ENCODE measurements at places on chromosomes 5 and 9.

DNA sequence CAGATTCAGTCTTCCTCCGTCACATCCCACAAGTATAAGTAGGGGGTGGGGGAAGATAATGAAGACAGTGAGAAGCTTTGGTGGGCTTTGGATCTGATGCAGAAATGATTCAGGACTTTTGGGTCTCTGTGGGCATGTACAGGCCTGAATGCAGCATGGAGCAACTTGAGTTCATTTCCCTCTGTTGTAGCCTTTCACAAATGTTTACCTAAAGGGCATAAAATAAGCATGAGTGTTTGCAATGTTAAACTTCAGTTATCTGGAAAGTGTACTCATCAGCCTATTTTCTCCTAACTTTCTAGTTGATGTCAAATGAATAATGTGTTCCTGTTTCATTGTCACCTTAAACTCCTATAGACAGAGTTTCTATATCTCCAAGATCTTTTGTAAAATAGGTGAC is 39.3 kb downstream of the GARNL3 start:
- no peak for DNase-seq

DNA sequence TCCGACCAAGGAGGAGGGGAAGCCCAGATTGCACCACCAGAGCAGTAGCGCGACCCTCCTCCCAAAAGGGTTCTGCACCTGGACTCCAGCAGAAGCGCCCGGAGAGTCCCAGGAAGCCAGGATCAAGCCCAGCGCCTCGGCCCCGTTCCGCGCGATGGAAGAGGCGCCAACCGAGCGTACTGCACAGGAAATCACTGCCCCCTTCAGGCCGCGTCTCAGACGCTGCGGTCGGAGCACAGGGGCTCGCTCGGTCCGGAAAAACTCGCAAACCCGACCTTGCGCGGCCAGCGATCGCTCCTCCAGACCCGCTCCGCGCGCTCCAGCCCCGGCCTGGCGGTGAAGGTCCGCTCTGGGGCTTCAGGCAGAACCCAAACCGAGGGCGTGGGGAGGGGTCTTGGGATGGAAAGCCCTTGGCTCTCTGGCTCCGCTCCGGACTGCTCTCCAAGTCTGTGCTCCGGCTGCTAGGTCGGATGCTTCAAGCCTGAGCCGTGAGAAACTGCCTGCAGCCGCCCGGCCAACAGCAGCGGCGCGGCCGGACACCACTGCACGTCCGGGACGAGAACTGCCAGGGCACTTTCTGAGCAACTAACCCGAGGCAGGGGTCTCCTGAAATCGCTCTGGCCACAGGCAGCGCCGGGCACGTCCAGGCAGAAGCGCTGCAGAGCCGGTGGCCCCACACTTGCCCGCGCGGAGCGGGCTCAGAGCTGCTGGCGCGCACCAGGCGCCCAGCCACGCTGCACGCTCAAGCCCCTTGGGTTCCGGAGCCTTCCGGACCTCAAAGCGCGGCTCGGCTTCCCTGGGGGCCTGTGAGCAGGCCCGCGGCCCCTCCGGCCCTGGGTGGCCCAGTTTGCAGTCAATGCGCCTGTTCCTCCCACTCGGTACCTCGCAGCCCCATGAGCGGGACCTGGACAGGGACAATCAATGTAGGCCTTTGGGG is 1.3 kb downstream of the GABBR2 start:
- DNase-seq, result peak; percentile 86

DNA sequence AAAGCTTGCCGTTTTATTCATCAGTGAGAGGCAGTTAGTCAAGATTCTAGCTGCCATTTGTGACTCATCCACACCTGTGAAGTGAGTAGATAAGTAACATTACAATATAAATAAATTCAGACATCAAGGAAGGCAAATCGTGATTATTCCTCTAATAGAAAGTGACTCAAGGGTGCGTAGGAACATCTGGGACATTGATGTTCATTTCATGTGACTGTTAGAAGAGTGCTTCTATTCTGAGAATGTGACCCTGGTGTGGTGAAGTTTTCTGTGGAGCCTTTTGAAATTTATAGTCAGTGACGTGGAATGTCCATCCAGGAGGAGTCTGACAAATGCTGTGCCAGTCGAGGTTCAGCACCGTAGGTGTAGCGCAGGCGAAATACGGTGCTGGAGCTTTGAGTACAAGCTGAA is 48.4 kb upstream of the FAM240B start:
- no peak for DNase-seq

- DNase-seq, result no peak
Measured at GRCh38 chr5:149759563-149759962, 29.5 kb downstream of the PPARGC1B start.

DNA sequence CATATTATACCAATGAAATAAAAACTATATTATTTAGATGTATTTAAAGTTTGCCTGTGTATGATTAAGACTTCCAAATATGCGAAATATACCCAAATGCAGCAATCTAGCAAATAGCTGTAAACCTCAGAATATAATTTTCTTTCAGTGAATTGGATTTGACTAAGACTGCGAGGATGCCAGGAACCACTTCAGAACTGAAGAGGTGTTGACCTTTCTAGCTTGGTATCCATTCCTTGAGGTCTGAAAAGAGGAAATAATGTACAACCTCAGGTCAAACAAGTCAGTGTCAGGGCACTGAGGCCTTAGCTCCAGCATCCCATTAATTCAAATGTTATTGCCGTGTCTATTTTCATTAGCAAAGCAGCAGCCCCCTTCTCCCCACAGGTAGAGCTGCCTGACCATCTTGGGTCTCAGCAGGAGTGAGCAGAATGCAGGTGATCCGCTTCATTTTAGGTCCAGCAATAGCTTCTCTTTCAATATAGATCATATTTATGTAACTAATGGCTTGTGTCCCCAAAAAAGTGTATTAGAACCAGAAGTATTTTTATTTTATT is 100.0 kb downstream of the KIAA1958 start:
- DNase-seq, result no peak

DNA sequence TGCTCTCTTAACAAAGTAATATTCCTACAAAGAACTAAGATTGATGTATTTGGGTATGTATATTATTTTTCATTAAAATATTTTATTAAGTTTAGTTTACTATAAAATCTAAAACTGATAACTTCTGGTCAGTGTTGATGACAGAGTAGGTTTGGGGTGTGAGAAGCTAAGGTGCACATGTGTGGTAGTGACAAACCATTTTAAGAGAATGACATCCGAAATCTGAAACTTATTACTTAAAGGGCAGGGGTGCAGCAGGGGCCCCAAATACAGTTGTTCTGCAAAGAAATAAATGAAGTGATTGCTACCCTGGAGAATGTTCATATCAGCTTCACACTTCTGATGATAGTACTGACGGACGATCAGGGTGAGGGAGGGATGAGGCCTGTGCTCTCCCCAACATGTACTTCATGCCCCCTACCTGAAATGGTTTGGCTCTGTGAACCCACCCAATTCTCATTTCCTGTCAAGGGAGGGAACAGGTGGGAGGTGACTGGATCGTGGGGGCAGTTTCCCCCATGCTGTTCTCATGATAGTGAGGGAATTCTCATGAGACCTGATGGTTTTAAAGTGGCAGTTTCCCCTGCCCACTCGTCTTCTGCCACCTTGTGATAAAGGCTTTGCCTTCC is 125.3 kb upstream of the RFX3 start:
- no peak for DNase-seq

DNA sequence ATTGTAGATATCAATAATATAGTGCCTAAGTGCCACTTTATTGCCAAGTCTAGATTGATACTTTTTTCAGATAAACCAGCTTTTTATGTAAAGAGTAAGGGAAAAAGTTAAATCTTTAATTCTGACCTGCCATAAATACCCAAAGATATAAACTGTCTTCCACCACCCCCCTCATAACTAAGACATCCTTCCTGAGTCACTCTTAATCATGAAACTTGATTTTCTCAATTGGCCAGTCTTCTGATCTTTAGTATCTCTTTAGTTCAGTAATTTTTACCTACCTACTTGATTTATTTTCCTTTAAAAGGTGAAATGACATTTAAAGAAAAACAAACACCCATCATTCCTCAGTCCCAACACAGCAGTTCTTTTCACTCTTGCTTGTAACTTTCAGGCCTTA is 21.8 kb downstream of the C5orf22 start:
- no peak for DNase-seq

- DNase-seq, result no peak
Measured at GRCh38 chr5:173972607-173972924, 16.4 kb upstream of the C5orf47 start.

- DNase-seq, result peak; percentile 32
Measured at GRCh38 chr5:24110004-24110615, 534.7 kb downstream of the CDH10 start.

- DNase-seq, result no peak
Measured at GRCh38 chr5:15885156-15885555, 294.4 kb downstream of the MARCHF11 start.

- DNase-seq, result no peak
Measured at GRCh38 chr5:42898760-42899159, 87.1 kb upstream of the SELENOP start.

DNA sequence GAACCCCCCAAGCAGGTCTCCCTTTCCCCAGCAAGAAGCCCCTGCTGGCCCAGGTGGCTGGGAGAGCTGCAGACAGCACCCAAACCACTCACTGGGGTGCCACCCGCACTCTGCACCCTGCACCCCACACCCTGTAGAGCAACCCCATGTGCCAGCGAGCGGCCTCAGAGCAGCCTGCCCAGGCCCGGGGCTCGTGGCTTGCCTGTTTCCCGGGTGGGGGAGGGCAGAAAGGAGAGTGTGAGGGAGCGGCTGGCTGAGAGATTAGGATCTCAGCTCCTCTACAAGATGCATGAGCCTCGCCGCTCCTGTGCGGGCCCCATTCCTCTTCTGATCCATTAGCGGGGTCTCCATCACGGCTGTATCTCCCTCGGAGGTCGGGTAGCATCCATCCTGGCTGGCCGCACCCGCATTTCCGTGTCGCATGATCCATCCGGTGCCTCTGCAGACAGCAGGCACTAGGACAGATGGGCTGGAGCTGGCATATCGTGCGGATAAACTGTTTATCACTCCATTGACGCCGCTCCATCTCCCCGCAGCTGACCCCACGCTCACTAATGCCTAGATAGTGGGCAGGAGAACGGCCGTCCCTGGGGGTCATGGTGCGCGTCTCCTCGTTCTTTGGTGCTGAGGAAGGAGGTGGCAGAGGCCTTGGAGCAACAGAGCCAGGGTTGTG is 54.4 kb downstream of the MRPL36 start:
- no peak for DNase-seq

GRCh38 chr5:151523335-151523734 is 67.8 kb downstream of the FAT2 start:
- peak; percentile 49 for DNase-seq

GRCh38 chr9:7976856-7977255 is 177.3 kb upstream of the DMAC1 start:
- no peak for DNase-seq

- no peak for DNase-seq
Measured at GRCh38 chr5:132228241-132229035, 785 bp upstream of the P4HA2 start.

- DNase-seq, result no peak
Measured at GRCh38 chr5:159338118-159338517, 7.8 kb upstream of the IL12B start.

GRCh38 chr5:97406946-97407676 is 224.1 kb upstream of the RIOK2 start:
- DNase-seq, result no peak

DNA sequence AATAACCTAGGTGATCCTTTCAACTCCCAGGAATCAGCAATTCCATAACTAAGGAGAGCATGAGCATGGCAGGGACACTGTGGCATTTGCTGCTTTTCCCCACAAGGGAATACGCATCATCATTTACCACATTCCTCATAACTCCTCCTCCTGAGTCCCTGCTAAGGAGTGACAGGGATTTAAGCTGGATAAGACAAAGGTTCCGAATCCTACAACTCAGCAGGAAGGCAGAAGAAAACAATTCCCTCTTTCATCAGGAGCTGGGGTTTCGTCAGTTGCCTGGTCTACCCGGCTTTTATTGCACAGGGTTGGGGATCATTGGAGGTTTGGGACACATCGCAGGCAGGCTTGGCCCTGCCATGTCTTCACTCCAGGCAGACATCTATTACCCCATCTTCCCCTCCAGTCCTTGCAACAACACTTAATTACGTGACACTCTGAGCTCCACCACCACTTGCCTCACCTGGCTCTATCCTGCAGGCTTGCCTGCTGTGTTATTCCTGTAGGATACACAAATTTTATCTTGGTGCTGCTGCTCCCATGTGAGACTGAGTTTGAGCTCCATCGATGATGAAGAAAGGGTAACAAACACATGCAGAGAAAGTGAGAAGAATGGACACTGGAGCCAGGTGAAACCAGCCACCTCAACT is 563.0 kb upstream of the KLF4 start:
- DNase-seq, result no peak

- no peak for DNase-seq
Measured at GRCh38 chr5:101720033-101720432, 576.1 kb downstream of the SLCO4C1 start.

GRCh38 chr5:69450116-69450515 is 35.2 kb downstream of the MARVELD2 start:
- DNase-seq, result no peak

GRCh38 chr5:64644831-64645230 is 45.5 kb upstream of the SHISAL2B start:
- no peak for DNase-seq

- DNase-seq, result peak; percentile 71
Measured at GRCh38 chr5:95986937-95987520, 25.4 kb upstream of the ELL2 start.

DNA sequence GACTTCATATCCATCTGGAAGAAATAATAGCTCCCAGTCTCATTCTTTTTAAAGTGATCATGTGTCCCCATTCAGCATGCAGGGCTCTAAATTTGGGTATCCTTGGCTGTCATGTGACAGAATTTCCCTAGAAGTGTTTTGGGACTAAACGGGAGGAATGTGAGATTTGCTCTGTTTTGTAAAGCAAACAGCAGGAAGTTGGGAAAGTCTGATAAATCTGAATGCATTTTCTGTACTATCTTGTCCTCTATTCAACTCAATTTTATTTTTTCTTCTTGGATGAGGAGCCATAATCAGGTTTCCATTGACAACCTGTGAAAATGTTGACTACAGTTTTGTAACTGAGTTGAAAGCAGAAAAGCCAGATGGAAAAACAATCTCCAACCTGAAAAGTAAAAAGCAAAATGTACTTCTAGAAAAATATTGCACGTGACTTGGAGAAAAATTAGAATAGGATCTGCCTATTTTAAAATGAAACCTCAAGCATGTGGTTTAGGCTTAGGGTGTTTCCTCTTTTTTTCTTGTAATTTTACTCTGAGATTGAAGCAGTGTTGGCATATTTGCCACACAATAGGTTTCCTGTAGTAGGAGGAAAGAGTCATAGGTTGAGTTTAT is 76.2 kb upstream of the IL6ST start:
- DNase-seq, result no peak

DNA sequence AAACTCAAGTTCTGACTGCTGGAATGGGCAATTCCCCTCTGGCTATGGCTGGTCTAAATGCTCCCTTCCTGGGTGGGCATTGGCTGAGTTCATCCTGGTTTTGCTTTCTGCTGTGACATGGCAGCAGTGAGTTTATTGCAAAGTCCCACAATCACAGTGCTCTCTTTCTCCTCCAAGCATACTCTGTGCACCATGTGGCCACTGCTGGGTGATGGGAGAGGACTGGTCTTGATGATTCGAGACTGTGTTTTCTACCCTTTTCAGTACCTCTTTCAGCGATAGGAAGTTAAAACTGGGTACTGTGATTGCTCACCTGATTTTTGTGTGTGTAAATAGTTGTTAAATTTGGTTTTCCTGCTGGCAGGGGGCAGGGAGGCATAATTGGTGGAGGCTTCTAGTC is 49.7 kb downstream of the FER start:
- no peak for DNase-seq

Data from cardiac muscle cell (in vitro differentiated cells and primary cell).